ENCODE measurements at places on chromosomes 4 and X.

GRCh38 chr4:38073596-38074234 is 113.5 kb downstream of the PTTG2 start:
- no peak for DNase-seq

- no peak for DNase-seq
These were observed 33.9 kb upstream of the STIM2 start for GRCh38 chr4:26826721-26827120.

DNA sequence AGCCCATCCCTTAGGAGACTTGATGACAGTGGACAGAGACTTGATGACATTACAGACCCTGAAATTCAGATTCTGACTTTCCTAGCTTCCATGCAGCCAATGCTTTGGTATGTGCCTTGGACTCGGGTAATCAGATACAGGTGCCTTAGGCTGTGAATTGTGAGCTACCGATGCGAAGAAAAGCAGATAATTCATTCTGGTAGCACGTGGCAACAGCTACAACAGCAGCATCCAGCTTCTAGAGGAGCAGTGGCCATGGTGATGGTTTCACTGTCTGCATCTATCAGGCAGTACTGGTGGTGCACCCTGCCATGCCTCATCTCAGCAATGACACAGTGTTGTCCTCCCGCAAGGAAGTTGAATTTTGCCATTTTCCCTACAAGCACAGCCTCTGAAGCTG is 126.9 kb upstream of the TAPT1 start:
- DNase-seq = no peak

- DNase-seq = no peak
These were observed 544.3 kb upstream of the CNKSR2 start for GRCh38 chrX:20829665-20830491.

GRCh38 chrX:1108501-1109445 is 103.7 kb downstream of the CRLF2 start:
- DNase-seq = no peak

All from NCI-H1105 treated with DMSO at 0.1 percent for 48 hours (cell line).